ENCODE measurements at places on chromosomes 4 and X.

DNA sequence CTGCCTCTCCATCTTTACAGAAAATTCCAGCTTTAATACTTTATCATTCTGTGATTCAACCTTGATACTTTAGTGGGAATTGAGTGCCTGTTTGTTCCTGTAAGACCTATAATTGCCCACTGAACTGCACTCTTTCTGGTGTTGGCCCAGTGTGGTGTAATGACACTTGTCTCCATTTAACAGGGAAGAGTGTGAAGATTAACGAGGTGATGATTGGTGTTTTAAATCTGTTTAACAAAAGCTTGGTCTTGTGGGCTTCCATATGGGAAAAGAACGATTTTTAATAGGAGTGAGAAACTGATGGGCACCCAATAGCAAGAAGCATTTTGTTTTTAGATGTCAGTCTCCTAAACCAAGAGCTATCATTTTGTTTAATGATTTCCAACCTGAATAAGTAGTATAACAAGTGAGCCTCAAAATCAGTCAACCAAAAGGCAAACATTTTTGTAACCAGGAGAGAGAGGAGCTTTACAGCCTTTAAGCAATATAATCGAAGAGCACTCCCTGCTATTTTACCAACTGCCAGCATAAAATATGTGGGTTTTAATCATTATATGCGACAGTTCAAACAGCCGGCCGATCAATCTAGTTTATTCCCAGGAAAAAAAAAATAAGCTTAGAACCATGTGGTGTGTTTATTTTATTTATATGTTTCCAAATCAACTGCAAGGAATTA, 50.2 kb downstream of the SUPT20HL1 start:
- no peak for DNase-seq

GRCh38 chr4:105758958-105759357, 50.4 kb downstream of the GSTCD start:
- no peak for DNase-seq

GRCh38 chr4:56211202-56211601, 176.1 kb downstream of the AASDH start:
- DNase-seq, result no peak

DNA sequence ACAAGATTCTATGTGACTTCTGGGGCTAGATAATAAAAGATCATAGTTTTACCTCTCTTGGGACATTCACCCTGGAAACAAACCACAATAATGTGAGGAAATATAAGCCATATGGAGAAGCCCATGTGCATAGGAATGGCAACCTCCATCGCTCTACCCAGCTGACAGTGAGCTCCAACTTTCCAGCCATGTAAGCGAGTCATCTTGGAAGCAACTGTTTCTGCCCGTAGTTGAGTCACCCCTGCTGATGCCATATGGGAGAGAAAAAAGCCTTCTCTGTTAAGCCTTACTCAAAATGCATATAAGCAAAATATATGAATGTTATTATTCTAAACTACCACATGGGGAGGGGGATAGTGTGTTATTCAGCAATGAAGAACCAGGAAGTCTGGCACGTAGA, 31.4 kb upstream of the RELL1 start:
- DNase-seq, result no peak

DNA sequence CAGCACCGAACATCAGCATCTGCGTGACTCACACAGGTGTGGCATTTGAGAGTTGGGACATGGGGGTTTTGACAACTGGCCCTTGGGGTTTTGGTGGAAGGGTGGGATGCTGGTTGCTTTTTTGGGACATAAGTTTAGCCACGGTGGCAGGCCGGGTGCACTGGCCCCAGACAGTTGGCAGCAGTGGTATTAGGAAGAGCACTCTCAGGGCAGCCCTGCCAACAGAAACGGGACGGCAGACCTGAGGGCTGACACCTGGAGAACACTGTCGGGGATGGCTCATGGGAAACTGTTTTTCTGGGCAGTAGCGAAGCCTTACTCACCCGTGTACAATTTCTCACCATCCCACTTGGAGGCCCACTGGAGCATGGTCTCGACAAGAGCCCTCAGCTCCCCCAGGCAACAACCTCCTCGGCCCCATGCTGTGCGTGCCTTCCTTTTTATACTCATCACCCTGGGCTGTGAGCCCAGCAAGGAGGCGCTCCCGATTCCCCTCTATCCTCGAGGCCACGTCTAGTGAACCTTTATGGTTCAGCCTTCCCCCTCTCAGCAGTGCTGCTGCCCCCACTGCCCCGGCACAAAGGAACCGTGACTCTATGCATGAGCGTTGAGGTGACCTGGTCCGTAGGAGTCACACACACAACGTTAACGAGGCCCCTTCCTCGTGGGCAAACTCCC, 30.6 kb downstream of the WDR1 start:
- DNase-seq, result no peak

DNA sequence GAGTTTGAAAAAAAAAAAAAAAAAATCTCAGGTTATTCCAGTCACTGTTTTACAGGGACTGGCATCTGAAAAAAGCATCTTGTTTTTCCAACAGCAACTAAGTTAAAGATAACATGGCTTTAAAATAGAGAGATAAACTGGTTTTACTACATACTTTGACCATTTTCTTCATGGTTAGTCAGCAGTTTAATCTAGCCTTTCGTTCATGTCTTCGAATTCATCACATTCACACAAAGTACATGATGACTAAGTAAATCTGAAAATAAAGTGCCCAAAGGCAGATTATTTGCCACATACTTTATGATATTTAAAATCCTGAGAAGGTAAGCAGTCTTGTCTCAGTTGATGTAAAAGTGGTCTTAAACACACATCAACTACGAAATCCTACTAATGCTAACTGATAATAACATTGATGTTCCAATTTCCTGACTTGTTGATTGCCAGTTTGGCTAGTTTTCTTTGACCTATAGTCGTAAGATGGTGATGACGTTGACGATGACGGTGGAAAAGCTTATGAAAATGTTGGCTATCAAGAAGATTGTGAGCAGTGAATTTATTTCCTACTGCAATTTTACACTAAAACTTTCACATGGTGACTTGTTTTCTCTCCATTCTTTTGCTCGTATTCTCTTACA, 540.5 kb upstream of the BOD1L1 start:
- DNase-seq, result no peak

GRCh38 chrX:18428006-18428405, 2.6 kb downstream of the CDKL5 start:
- DNase-seq, result no peak

GRCh38 chrX:122771933-122772332, 412.1 kb upstream of the GRIA3 start:
- no peak for DNase-seq

- DNase-seq, result peak; percentile 23
Measured at GRCh38 chr4:80307774-80308465, 27.6 kb upstream of the CFAP299 start.

DNA sequence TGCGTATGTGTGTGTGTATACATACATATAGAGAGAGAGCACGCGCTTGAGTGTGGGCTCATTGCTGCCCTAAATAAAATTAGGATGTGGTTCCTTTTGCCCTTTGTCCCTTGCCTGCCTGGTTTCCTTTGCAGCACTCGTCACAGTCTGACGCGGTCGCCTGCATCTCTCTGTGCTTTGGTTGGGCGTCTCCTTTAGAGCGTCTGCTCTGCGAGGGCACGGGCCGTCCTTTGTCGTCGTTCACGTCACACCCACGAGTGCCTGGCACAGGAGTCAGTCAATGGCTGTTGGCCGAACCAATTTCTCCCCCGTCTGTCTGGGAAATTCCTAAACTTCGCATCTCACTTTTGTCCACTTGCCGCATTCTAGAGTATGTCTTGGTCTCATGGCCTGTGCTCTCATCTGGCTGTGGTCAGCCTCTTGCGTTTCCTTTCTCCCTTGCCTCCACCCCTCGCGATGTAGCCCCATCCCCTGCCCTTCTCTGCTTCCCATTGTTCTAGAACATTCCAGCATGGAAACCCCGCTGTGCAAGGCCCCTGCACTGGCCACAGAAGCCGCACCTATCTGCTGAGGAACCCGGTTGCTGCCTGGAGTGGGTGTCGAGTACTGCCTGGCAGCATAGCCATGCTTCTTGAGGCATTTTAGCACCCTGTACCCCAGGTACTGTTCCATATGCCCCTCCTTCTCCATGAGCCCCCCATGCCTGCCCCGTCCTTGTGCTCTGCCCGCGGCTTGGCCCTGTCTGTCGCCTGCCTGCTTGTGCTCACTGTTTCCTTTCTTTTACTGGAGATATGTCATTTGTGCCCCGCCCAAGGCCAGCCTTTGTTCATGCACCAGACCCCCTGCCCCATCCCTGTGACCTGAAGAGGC, 8.0 kb downstream of the MAEA start:
- no peak for DNase-seq

DNA sequence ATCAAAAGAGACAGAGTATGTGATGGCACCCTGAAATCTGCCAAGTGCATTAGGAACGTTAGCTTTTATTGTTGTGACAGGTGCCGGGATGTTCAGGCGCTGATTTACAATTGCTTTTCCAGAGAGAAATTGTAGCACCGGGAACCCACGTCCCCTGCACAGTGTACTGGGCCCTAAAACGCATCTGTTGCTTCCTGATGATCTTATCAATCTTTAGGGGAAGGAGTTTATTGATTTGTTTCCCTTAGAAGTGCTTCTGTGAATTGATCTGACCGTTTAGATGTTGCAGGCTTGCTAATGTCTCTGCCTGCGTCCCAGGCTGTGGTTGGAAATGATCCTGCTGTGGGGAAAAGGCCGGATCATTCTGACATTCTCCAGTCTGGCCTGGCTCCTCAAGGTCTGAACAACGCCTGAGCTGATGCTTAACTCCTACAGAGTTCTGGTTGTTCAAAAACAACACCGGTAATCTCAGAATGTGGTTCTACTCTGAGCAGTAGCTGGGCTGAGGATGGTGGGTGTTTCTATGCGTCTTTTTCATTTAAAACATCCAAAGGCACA, 16.9 kb downstream of the PHOX2B start:
- no peak for DNase-seq

DNA sequence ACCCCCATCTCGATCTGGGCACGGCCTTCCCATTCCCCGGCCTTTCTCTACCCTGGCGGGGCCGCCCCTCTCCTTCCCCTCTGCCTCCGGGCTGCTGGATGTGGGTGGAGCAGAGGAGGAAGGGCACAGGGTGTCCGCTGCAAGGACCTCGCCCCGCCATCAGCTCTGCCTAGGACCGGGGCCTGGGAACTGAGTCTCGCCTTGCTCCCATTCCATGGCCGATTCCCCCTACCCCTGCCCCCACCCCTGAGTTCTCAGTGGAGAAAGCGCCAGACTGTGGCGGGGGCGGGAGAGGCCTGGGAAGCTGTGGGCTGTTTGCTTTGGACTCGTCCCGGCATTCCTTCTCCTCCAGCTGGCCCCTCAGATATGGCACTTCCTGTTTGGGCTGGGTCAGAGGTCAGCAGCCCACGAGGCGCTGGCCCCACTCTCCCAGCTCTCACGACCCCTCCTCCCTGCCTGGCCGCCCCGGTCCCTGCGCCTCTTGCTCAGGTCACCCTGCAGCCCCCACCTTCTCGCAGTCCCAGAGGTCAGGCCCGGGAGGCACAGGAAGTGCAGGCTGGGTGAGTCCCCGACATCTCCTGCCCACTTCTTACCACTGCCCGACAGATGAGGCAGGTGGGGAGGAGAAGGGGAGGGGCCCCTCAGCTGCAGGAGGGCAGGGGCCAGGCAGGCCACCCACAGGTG, 6.4 kb upstream of the BGN start:
- DNase-seq, result no peak

GRCh38 chr4:152050106-152050505, 289.3 kb upstream of the GATB start:
- no peak for DNase-seq

DNA sequence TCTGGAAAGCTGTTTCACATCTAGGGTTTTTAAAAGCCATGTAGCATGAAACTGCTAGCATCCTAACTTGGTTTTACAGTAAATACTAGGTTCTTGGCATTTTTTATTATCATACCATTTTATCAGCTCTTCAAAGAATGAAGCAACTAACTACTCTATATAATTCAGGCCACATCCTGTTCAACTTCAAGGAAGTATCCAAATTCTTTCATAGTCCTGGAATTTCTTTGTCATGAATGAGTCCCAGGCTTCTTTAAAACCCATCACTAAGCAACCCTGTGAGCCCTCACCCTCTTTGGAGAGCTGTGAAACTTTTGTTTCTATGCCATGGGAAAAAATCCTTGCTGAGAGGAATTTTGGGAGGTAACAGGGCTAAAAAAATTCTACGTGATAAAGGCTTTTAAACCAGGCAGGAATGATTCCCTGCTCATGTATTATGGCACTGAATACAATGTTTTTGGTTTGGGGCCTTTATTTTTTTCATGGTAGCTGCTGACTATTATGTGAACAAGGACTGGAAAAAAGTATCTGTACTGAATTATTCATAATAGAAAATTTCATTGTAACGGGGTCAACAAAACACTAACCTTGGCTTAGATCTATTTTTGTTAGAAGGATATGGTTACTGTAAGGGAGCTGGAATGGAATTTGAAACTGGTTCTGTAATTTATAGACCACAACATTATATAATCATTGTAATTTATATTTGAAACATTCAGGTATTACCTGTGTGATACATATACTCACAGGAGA, 164.9 kb downstream of the DCTD start:
- no peak for DNase-seq

DNA sequence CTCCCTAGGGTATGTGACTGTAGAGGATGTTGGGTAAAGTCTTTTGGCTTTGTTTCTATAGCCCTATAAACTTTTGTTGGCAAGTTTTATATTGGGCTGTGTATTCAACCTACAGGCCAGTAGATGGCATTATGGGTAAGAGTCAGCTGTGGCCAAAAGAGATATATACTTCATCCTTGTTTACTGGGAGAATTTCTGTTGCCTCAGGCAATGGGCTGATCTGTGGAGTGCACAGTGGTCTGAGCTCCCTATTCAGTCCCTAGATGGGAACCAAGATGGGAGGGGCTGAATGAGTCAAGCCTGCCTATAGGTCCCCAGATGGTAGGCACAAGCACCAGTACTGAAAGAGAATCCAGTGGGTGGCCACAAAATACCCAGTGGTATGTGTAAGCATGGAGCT, 580.6 kb downstream of the EPHA5 start:
- DNase-seq, result no peak

- no peak for DNase-seq
Measured at GRCh38 chr4:76388160-76388908, 32.6 kb downstream of the CCDC158 start.

DNA sequence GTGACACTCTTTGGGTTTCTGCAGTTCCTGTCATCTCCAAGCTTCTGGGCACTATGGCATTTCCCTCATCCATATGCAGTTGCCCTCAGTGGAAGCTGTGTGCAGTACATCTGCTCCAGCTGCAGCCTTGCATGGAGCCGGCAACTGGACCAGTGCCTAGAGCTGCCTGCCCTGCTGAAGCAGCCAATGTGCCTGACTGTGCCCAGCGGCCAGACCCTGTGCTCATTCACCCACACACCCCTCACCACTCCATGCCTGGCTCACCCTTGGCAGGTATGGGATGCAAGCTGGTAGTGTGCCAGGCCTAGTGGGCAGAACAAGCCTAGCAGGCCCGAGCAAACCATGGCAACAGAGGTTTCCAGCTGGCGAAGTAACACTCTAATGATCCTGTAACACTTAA, 370.8 kb downstream of the FSTL5 start:
- DNase-seq, result no peak

DNA sequence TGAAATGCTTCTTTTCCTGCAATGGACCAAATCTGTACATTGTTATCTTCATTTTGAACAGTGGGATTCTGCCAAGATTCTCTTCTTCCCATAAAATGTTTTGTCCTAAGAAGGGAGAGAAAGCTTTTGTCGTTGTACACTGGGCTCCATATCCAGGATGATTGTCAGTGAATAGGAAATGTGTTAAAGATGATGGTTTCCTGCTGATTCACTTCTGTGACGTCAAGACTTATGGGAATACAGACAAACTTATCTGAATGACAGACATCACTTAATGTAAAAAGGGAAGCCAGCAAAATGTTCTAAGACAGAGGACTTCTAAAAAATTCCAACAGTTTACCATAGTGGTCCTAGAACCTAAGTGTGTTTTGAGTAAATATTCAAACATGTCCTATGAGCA, 53.7 kb upstream of the HPF1 start:
- no peak for DNase-seq

Data from frontal cortex (tissue), 4 donors.